ENCODE measurements at places on chromosomes 7 and 10.

GRCh38 chr7:7131273-7131672, 51.1 kb upstream of the C1GALT1 start:
- DNase-seq = no peak

DNA sequence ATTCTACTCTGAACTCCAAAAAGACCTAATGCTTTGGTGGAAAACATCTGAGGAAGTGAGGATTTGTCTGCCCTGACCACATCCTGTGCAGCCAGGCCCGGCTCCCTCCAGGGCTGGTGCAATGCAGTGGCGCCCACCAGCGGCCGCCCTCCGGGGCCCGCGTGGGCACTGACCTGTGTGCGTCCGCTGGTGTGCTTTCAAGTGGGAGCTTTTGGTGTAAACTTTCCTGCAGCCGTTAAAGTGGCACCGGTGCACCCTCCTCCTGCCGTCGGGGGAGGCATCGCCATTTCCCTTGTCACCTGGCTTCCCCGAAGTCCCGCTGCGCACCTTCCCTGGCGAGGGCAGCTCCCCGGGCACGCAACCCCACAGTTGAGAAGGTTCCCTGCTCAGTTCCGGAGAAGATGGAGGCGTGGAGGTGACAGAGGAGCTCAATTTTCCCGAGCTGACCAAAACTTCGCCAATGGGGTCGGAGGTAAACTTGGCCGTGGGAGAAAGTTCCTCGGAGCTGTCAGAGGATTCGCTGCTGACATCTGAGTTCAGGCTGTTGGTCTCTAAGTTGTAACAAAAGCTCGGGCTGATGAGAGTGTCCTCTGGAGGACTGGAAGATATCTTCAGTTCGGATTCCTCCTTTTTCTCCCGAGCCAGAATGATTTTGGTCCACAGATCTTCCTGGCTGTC, 3.4 kb downstream of the KLF6 start:
- DNase-seq = no peak

DNA sequence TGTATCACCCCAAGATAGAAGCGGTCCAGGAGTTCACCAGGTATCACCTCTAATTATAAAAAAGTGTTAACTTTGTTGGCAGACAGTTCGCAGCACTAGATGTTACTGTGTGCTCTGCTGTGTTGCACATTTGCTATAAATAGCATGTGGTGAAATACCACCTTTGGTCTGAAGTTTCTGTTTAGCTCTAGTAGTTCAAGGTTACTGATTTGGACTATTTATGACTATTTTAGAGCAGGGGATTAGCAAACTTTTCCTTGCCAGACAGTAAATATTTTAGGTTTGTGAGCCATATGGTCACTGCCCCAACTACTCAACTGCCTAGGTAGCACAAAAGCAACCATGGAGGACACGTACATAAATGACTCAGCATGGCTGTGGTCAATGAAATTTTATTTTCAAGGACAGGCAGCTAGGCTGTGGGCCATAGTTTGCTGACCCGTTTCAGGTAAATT, 16.5 kb downstream of the DENND10 start:
- no peak for DNase-seq

DNA sequence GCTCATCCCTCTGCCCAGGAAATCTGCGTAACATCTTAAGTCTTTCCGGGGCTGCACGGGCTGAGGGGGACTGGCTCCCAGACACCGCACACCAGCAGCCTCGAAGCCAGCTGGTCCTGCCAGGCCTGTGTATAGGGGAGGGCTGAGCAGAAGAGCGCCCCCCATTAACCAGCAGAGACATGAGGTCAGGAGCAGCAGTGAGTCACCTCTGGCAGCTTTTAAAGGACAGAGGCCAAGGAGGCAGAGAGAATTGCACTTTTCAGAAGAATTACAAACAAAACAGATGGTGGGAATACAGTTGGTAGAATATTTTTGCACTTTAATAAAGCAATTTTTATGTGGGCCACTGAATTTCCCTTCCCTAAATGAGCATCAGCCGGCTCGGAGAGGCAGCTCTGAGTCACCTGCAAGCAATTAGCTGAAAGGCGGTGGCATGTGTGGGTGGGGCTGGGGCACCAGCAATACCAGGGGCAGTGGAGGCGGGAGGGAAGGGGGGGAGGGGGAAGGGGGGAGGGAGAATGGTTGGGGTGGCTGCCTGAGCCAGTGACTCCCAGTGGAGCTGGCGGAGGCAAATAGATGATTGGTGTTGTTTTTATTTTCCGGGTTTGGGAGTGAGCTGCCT, 39.1 kb downstream of the GOLGA7B start:
- no peak for DNase-seq

DNA sequence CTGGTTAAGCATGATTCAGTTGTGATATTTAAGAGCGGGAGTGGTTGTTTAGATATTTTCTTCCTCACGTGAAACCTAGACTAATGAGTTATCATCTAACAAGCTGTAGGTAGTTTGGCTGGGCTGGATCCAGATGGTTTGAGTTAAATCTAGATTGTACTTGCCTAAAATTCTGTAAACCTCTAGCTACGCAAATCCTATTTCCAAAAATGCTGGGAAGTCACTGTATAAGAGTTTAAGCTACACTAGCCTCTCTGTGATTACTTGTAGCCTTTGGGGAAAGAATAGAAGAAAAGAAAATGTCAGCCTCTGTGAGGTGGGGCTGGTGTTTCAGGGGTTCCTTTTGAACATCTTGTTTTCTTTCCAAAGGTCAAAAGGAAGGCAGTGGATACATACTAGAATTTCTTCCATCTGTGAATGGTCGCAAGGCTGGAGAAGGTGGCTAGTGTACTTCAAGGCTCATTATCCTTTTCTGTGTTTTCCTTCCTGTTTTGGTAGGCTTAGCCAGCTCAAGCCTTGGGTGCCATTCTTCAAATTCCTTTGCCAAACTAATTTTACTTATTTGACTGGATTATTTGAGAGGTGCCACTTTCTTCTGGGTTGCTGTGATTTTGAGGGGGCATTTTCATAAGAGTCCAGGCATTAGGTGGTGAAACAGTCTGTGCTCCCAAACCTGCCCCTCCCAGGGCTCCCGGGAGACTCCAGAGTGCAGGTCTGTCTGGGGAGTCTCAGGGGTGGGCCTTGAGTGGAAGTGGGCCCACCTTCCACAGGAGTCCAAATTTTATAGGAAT, 5.2 kb upstream of the EN2 start:
- DNase-seq = no peak

GRCh38 chr7:33685981-33686683, 219.2 kb upstream of the BMPER start:
- DNase-seq = no peak

DNA sequence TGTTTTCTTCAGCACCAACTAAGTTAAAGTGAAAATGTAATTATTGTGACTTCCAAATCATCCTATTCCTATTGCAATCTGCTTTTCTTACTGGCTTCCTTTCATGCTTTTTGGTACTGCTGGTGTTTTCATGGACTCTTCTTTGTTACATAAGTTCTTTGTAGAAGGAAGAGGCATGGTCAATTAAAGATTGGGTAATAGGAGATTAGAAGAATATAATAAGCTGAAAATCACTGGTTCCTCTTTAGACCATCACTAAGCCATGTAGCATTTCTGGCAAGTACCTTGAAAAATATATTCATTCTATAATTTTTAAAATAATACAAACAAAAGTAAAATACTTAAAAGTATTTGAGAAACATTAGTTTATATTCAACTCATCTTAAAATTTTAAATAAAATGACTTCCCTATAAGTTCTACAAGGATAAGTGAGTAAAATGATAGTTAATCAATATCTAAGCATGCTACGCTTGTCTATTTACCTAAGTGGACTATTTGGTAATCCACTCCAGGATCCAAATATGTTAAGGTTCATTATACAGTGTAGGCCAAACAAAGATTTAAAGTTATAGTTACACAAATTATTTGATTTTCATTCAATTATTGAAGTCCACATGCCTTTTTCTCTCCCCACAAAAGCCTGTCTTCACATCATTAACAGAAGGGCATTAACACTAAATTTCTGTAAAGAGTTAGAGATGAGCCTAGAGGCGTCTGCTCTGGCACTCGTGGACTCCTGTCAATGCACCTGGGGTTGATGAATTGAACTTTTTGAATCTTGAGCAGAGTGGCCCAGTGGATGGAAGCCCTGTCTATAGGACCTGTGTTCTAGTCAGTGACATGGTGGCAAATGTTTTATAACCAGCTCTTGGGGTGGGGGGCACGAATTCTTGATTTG, 408.1 kb downstream of the INHBA start:
- DNase-seq = no peak

GRCh38 chr7:54991341-54991740, 27.5 kb upstream of the EGFR start:
- no peak for DNase-seq

Measured in cortex of kidney (tissue), 1 donor.